Activated CD4-positive, alpha-beta T cell treated with anti-CD3 and anti-CD28 coated beads, Interleukin-2, amount 50 U/mL, for 24 hours (primary cell): ENCODE measurements at places on chromosomes 13 and 19.
A peak's percentile ranks its signal among the peaks of the same experiment; 100 is the strongest.

DNA sequence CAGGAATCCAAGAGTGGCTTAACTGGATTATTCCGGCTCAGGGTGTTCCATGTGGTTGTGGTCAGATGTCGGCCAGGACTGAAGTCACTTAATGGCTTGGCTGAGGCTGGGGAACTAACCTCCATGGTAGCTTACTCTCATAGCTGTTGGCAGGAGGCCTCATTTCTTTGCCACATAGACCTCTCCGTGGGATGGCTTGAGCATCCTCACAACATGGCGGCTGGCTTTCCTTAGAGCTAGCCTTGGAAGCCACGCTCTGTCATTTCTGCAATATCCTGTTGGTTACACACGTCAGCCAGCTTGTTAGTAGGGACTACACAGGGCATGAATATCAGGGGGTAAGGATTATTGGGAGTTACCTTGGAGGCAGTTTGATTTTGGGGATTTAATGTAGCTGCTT, 5.1 kb downstream of the CRX start:
- DNase-seq: no peak

- no peak for DNase-seq
Measured at GRCh38 chr13:114073881-114074612, 58.4 kb downstream of the RASA3 start.

GRCh38 chr13:45690636-45691035, 11.5 kb upstream of the CBY2 start:
- no peak for DNase-seq

- DNase-seq: no peak
Measured at GRCh38 chr19:5125797-5126497, 157.0 kb downstream of the KDM4B start.

DNA sequence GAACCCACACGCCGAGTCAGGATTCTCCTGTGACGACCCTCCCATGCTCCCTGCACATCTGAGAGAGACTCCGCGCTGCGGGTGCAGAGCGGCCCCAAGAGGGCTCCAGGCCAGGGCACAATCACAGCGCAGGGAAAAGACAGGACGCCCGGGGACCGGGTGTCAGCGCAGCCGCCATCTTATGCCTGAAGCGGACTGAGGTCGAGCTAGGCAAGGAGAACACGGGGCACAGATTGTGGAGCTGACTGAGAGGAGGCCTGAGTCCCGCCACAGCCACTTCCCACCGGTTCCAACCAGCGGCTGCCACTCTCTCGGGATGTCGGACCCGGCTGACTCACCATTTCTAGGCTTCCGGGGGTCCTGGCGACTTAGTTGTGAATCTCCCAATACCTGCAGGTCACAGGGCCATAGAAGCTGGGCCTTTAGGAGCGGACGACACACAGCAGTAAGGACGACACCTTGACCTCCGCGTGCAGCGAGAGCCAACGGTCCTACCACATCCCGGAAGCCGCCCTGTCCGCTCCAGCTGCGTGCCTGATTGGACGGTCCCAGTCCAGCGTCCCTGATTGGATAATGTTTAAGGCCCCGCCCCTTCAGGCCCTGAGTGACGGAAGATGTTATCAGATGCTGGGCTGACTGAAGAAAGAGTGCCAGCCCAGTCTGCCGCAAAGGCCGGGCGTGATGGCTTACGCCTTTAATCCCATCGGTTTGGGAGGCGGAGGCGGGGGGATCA, at the start of gene ZNF728:
Gene ZNF728, minus strand, starts transcription at position 487 of the 733 bp plus-strand sequence. Its CDS starts 146 bp downstream, at position 341.
- DNase-seq: no peak

GRCh38 chr19:39173502-39173991, 23.2 kb upstream of the NCCRP1 start:
- DNase-seq: no peak

GRCh38 chr19:15149737-15150136, 42.5 kb downstream of the SYDE1 start:
- DNase-seq: no peak

GRCh38 chr13:19763618-19764017, 19.1 kb downstream of the PSPC1 start:
- DNase-seq: no peak

DNA sequence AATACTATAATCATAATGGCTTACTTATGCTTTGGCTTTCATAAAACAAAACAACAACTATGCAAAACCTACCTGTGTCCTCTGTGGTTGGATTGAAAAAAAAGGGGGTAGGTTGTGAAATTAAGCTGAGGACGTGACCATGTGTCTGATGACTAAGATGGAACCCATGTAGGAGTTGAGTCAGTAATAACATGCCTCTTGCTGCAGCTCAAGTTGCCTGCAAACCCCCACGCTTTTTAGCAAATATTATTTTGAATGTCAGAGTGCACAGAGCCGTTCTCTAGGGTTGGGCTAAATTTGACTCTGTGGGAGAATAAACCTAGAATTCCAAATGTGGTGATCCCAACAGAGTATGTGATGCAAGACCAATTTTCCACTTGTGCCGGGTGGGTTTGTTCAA, 209.3 kb downstream of the KCNRG start:
- peak; percentile 41 for DNase-seq

DNA sequence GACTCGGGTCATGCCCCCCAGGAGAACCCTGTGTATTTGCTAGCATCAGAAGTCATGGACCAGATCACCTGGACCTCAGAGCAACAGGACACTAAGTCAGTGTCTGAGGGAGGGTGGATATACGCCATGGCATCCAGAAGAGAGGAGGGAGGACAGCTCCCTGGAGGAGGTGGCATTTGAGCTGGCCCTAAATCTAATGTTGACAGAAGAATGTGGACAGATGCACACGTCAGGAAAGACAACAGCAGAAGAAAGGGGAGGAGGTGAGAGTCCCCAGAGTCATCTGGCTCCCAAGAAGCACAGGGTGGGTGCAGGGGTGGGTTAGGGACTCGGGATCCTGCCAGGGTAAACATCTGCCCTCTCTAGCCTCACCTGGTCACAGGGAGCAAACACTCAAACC, 24.5 kb upstream of the CCNE1 start:
- no peak for DNase-seq

DNA sequence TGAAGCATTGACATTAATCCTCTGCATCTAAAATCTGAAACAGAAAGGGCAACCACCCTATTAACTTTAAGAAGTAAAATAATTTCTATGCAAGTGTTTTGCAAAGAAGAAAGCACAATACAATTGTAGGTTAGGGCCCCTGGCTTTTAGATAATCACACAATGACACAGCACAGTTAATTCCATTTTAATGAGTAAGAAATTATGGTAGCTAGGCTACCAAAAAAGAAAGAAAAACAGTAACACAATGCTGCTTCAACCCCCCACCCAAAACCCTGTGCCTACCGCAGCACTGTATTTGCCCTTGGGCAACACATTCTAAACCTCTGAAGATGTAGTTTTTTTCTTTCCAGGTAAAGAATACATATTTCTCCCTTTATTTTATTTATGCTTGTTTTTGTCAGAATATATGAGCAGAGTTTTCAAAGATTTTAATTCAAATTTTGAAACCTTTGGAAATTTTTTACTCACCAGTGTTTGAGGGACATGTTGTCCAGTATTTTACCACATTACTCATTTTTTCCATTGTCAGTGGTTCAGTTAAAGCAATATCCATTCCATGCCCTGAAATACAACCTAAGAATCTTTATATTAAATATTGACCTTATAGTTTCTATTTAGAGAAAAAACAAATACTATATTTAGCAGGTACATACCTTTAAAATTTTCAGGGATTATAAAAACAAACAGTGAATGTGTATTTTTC, 21.1 kb downstream of the SOHLH2 start:
- DNase-seq: no peak

DNA sequence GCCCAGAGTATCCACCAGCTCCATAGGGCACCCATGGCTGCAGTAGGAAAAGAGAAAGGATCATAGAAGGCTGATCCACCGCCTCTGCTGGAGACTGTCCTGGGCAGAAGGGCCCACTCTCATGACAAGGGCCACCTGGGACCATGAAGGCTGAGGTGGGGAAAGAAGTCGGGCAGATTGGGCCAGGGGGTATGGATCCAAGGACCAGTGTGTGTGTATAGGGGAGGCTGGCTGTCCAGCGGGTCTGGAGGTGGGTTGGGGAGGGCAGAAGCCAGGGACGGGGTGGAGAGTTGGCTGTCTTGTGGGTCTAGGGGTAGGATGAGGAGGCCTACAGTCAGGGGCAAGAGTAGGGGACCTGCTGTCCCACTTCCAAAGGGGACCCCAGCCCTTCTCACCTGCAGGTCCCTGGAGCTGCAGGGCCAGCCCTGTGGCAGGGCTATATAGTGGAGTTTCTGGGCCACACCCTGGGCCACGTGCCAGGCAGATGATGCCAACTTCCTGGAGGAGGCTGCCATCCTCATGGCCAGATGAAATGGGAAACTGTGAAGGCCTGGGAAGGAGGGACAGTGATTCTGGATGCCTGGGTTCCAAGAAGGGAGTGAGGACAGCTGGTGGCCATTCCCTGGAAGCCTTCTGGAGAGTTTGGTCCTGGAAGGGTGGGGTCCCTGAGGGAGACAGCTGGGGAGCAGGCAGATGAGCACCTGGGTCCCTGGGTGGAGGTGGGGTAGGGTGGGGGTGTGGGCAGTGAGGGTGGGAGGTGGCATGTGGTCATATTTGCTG, at the start of gene FCGBP:
Gene FCGBP, minus strand, starts transcription at position 51 of the 780 bp plus-strand sequence.
- DNase-seq: no peak

GRCh38 chr13:49844181-49844580, 51.7 kb upstream of the KPNA3 start:
- no peak for DNase-seq

GRCh38 chr13:106182404-106182803, 353.1 kb downstream of the EFNB2 start:
- DNase-seq: no peak

DNA sequence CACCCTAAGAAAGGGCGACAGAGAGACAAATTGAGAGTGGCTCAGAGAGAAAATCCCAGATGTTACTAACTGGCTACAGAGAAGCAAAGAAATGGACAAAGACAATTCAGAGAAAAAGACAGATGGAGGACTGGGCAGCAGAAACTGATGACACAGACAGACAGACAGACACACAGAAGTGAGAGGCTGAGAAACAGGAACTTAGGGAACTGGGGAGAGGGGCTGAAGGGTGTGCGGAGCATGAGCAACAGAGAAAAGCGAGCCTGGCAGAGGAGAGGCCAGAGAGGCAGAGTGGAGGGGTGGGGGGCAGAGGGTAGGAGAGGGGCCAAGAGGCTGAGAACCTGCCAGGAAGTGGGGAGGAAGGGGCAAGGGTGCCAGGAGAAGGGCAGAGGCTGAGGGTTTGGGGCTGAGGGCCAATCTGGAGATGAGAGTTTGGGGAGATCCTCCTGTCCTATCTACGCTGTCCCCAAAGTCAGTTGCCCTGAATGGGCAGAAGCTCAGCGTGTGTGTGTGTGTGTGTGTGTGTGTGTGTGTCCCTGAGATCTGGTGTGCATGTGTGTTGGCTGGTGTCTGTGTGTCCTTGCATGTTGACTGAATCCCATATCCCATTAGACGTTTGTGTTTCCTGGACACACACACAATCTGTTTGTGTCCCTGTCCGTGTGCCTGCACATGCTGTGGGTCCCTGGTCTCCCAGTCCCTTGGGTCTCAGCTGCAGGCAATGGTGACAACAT, 5.6 kb upstream of the ERFL start:
- no peak for DNase-seq

DNA sequence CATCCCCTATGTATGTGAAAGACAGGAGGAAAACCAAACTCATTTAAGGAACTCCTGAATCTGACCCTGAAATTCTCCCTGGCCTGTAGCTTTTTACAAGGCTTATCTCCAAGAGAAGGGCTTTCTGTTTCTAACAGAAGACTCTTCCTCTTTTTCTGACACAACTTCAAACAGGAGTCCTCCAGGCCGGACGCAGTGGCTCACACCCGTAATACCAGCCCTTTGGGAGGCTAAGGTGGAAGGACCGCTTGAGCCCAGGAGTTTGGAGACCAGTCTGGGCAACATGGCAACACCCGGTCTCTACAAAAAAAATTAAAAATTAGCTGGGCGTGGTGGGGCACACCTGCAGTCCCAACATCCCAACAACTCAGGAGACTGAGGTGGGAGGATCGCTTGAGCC, 41.9 kb downstream of the CARS2 start:
- DNase-seq: no peak

- no peak for DNase-seq
Measured at GRCh38 chr13:97191142-97191541, 31.0 kb upstream of the MBNL2 start.

- no peak for DNase-seq
Measured at GRCh38 chr19:54418030-54418929, 3.0 kb downstream of the TTYH1 start.

DNA sequence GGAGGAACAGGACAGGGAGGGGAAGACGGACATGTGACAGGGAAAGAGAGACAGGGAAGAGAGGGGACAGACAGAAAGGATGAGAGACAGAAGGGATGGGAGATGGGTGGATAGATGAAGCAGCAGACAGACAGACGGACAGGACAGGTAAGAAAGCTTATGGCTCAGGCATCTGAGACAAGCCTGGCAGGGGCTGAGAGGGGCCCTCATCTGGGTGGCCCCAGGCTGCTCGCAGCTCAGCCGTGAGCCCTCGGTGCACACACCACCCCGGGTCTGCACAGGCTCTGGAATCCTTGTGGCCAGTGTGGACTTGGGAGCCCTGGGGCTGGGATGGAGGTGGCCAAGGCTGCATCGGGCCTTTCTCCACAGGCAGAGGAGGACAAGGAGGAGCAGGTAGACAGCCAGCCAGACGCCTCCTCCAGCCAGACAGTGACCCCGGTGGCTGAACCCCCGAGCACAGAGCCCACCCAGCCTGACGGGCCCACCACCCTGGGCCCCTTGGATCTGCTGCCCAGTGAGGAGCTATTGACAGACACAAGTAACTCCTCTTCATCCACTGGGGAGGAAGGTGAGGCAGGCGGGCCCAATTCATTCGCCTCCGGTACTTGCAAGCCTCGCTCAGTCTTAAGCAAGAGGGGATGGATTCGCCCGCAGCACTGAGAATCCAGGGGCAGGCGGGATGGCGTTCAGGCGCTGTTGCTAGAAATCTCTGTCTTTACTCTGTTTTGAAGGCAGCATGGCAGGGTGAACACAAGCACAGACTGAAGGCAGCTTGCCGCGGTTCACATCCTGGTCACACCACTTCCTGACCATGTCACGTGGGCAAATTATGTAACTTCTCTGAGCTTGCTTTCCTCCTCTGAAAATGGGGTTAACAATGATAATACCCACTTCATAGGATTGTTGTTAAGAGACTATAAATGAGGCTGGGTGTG, 14.0 kb downstream of the GRAMD1A start:
- DNase-seq: no peak

GRCh38 chr19:19050731-19051130, 13.1 kb upstream of the SLC25A42 start:
- DNase-seq: no peak

- DNase-seq: no peak
Measured at GRCh38 chr19:8224394-8225145, 15.4 kb downstream of the CERS4 start.

- DNase-seq: no peak
Measured at GRCh38 chr19:18225702-18226468, at the start of gene PDE4C. Gene PDE4C, minus strand, starts transcription at chr19:18226438. Its CDS starts 23 bp downstream, at chr19:18226415.

- no peak for DNase-seq
Measured at GRCh38 chr13:31946091-31946770, 85.3 kb upstream of the FRY start.

- no peak for DNase-seq
Measured at GRCh38 chr13:50800091-50800739, 43.3 kb downstream of the DLEU7 start.
